ENCODE measurements at places on chromosomes 2 and 18. TPM values are rescaled to one million over a fixed set of nuclear protein-coding genes. Genes with fewer than 3 reads are reported as not detected.

Gene RND3
- total RNA-seq = 178 TPM

Gene HOXD12
- total RNA-seq = not detected

Gene SPTBN1
- total RNA-seq = 102 TPM

- DNase-seq = no peak
Measured at GRCh38 chr2:152034257-152034801, 64.5 kb downstream of the CACNB4 start.

GRCh38 chr2:173752152-173752551, 213.0 kb downstream of the SP3 start:
- no peak for DNase-seq

DNA sequence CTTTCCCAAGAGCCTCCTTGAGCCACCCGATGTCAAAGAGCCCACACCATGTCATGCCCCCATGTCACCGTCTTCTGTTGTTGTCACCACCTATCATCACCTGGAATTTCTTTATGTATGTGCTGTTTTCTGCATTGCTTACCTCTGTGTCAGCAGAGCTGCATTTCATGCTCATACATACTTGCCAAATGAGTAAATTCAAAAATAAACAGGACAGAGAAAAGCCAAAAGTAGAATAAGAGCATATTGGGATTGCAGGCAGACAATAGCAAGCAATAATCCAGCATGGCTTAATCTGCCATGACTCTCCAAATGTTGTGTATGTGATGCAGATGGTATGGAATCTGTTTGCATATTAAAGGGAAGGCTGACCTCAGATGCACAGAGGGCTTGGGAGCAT, 15.3 kb upstream of the RGPD4 start:
- no peak for DNase-seq
